Nucleus accumbens (tissue), 56 donors: ENCODE measurements at places on chromosomes 2 and 18.
A peak's percentile ranks its signal among the peaks of the same experiment; 100 is the strongest.

- DNase-seq, result no peak
These were observed 9.5 kb upstream of the DUSP2 start for GRCh38 chr2:96154506-96155380.

DNA sequence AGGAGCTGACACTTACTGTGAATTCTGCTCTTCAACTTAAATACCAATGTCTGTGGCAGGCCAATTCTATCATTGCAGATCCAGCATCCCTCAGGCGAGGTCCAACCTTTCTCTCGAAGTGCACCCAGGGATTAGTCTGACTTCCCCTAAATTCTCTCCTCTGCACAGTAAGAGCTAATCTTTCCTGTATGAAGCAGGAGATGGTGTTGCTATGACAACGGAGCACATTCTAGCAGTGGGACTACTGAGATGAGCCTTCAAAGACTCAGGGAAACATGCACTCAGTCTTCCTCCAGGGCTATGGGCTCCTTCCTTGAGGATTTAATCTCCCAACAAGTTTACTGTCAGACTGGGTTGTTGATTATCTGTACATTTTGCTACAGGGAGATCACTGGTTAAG is 176.3 kb downstream of the NOL4 start:
- no peak for DNase-seq

DNA sequence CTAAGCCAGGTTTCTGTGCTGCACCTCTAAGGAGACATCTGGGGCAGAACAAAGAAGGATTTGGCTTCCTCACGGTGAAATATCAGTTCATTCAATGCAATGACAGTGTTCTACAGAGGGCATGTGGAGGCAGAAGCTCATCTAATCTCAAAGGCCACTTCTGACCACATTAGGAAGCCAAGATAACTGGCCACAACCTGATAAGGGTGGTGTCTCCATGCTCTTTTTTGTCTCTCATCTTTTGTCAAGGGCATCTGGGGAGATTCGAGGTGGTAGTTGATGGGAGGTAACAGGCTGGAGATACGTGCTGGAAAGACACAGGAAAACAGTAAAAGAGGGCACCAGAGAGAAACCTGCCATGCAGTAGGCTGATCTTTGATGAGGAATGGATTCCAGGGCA is 303.9 kb downstream of the LRATD1 start:
- DNase-seq, result no peak

GRCh38 chr2:1811258-1811970 is 67.1 kb upstream of the PXDN start:
- no peak for DNase-seq

DNA sequence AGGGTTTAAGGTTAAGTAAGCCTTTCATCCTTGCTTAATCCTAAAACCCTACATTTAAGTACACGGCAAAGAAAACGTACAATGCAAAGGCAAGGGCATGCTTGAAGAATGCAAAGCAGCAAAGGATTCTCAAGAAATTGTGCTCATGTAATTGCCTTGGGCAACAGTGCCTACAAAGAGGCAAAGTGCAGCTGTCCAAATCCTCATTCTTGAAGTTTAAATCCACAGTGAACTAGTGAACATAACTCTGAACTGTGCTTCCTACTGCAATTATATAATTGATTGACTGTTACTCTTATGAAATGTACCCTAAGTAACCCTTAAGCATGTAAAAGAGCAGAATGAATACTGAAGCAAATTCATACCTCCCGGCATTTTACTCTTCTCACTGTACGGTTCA is 85.4 kb downstream of the MAP3K20 start:
- no peak for DNase-seq

DNA sequence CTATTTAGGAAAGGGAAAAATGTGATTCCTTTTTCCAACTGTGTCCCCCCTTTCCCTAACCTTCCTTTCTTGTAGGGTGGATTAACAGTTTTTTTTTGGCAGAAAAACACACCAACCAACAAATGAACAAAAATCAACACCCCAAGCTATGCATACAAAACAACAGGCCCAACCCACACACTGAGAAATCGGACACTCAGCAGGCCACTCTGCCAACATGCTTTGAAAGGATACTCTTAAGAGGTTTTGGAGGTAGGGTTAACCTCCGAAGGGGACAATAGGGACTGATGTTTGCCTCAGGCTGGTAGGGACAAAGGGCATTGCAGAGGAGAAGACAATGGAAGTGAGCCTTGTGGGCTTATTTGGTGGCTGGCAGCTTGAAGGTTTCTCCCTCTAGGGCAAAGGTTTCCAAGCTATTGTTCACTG is 33.1 kb upstream of the POLE4 start:
- no peak for DNase-seq

DNA sequence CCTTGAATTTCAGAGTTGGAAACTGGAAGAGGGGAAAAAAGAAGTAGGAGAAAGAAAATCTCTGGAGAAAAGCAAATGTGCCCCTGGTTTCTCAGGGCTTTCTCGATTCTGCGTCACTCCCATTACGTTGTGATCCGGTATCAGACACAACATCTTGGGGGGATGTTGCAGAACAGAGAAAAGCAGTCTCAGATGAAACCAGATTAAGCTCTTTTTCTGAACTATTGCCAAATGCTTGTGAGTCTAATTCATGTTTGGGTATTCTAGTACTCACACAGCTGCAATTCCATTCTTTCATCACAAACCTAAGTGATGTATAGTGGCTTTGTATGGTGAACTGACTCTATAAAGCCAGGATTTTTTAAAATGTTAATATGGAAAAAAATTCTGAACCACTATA is 233.2 kb downstream of the TCF4 start:
- DNase-seq, result no peak

DNA sequence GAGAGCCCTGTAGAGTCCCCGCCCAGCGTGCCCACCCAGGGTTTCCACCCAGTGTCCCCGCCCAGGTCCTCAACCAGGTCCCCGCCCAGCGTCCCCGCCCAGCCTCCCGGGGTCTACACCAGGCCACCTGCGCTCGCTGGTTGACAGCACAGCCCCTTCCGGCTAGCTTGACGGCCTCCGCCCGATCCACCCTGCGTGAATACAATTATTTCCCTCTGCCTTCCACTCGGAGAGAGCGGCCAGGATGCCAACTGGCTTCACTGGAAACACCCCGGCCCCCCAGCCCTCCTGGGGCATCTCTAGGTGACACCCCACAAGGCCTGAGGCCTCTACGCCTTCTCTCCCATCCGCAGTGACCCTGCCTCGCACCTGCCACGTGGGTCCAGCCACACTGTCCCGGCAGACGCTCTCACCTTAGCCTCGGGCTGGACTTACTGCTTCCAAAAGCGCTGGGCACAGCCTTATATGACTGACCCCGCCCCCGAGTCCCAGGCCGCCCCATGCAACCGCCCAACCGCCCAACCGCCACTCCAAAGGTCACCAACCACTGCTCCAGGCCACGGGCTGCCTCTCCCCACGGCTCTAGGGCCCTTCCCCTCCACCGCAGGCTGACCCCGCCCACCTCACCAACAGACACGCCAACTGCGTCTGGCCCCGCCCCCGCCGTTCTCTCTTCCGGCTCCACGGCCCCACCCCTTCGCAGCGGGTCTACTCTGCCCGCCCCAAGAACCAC is 188.1 kb downstream of the LAMA1 start:
- DNase-seq, result no peak

DNA sequence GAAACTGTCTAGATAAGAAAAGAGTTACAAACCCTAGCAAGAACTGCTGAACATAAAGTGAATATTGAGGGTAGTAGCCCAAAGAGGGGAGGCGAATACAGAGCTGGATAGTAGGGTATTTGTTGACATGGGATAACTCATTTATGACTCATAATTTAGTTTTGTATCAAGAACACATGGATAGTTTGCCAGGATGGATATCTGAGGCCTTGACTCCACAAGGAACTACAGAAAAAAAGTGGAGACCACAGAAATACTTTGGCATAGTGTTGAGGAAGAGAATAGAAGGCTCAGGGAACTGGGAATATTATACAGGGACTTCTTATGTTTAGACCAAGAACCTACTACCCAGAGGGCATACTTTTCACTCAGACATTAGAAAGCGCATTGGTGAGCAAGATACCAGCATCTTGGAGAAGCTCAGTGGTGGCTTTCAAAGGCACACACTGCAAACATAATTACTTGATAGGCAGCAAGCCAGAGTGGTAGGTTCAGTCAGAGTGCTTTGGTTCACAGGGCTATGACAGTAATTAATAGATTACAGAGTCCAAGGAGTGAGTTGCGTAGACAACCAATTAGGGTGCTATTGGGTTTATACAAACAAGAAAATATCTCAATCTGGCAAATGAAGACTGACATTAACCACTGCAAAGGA is 51.9 kb upstream of the ZBTB7C start:
- no peak for DNase-seq

DNA sequence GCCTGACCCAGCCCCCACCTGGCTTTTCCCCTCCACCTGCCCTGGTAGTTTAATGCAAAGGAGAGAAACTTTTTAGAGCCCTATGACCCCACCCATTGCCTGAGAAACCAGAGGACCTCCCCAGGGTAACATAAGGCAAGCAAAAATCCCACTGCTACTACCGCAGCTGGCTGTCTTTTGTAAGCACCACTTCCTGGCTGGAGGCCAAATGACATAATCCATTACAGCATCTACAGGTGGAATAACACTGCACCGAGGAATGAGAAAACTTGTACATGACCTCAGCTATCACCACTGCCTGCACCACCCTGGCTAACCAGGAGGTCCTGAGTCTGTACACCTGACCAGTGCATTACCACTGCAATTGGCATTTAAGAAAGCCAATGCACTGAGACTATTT is 149.6 kb upstream of the GALNT5 start:
- DNase-seq, result no peak

- peak; percentile 76 for DNase-seq
These were observed at the start of gene KHK for GRCh38 chr2:27086724-27087593. Gene KHK, plus strand, starts transcription at chr2:27086772. Its CDS starts 488 bp downstream, at chr2:27087260.

DNA sequence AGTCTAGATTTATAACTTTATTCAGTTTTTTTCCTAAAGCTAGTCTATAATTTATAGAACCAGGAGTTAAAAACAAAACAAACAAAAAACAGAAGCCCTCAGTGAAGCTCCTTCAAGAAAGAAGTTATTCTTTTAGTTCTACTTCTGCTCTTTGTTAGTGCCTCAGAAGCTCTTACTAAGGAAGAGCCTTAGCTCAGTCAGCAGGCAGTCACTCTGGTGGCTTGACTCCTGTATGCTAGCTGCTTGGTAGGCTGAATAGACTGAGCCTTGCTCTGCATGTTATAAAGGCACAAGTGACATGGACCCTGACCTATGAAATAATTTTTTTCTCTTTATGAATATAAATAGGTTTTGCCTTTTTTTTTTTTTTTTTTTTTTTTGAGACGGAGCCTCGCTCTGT is 24.8 kb downstream of the NCOA1 start:
- DNase-seq, result no peak

DNA sequence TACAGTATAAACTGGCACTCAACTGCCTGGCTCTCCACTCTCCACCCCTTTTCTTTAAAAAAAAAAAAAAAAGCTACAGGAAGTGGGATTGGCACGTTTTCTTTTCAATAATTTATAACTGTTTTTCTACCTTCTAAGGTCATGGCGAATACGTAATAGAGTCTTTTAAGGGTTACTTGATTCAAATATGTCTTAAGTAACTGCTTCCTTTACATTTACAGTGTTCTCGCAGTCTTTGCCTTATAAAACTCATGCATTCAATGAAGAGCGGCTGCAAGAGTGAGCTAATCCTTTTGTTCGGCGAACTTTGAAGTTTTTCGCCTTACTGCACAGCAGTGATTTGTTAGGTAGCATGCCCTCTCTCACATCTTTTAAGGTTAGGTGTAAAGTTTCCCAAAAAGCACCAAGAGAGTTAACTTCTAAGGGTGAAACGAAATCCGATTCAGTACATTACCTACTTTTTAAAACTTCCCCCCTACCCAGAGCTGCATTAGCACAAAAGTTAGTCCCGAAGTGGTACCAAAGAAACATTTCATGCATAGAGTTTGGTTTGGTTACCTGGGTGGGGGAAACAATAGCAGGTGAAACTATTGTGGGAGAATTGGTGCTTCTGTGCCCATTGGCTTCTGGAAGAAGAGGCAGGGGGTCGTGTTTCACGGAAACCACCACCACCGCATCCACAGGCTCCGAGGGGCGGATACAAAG is 2.0 kb downstream of the KCTD1 start:
- DNase-seq, result no peak

GRCh38 chr2:1002350-1002749 is 51.7 kb downstream of the SNTG2 start:
- no peak for DNase-seq

DNA sequence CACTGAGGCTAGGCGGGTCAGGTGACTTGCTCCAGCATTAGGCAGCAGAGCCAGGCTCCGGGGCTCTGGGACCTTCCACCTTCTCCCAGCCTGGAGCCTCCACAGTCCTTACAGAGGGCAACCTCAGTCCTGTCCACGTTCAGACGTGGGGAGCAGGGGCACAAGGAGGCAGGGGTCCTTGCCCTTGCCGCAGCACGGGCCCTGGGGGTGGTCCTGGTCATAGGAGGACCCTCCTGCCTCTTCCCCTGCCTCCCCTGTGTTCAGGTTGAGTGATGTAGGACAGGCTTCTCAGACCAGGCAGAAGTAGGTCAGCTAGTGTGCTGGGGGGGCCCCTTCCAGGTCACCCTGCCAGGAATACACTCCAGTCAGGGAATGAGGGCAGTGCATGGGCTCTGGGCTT is 5.4 kb upstream of the ARHGEF4 start:
- no peak for DNase-seq

- DNase-seq, result no peak
These were observed 17.2 kb upstream of the KCNG2 start for GRCh38 chr18:79780547-79780946.

- no peak for DNase-seq
These were observed 64.0 kb downstream of the STPG4 start for GRCh38 chr2:47091118-47091517.

DNA sequence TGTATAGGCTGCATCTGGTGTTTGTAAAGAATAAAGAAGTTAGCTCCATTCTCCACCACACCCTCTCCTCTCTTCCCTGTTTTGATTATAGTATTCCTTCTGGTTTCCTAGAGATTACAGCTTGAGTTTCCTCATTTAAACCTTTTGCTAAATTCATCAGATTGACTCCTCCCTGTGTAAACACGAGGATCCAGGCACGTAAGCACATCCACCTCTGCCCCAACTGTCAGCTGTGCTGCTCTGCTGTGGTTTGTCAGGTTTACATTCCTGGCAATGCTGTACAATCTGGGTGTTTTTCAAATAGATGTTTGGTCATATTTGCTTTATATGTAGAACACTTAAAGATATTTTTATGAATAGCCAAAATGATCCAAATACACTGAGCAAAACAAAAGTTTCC is 302.8 kb downstream of the PTGR3 start:
- DNase-seq, result no peak

DNA sequence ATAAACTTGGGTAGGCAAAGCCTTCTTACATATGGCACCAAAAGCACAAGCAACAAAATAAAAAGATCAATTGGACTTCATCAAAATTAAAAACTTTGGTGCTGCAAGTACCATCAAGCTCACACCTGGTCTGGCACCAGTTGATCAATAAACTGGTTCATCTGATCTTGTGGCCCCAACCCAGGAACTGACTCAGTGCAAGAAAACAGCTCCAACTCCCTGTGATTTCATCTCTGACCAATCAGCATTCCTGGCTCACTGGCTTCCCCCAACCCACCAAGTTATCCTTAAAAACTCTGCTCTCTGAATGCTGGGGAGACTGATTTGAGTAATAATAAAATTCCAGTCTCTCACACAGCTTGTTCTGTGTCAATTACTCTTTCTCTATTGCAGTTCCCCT is 8.4 kb downstream of the EPG5 start:
- DNase-seq, result no peak
